ENCODE measurements at places on chromosomes 2 and 18. TPM values are rescaled to one million over a fixed set of nuclear protein-coding genes. Genes with fewer than 3 reads are reported as not detected.

DNA sequence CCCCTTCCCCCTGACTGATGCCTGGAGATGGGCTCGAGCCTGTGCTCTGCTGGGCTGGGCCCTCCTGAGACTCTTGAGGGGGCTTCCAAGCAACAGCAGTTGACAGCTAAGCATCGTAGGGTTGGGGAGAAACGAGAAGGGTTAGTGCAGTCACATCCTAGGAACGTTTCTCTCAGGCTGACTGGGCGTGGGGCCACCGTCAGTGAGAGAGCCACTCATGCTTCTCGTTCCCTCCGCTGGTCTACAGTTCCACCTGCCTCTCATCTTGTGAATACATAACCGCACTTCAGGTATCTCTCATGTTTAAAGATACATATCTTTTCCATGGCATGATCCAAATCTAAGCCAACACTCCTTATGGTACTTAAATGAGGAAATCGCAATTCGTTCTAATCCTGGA lies 66.4 kb downstream of the TRAPPC12 start:
- no peak for DNase-seq

DNA sequence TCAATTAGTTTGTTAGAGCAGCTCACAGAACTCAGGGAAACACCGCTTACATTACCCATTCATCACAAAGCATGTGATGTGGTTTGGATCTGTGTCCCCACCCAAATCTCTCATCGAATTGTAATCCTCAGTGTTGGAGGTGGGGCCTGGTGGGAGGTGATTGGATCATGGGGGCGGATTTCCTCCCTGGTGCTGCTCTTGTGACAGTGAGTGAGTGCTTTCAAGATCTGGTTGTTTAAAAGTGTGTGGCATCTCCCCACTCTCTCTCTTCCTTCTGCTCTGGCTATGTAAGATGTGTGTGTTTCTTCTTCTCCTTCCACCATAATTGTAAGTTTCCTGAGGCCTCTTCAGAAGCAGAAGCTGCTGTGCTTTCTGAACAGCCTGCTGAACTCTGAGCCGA lies 63.5 kb upstream of the AGPS start:
- no peak for DNase-seq

DNA sequence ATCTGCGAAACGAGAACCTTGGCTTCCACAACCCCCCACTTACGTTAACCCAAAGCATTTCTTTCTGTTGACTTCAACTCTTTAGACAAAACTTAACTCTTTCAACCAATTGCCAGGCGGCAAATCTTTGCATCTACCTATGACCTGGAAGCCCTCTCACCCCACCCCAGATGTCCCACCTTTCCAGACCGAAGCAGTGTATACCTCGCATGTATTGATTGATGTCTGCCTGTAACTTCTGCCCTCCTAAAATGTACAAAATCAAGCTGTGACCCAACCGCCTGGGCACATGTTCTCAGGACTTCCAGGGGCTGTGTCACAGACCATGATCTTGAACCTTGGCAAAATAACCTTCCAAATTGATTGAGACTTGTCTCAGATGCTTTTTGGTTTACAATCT lies 12.3 kb downstream of the AQP12B start:
- DNase-seq, result no peak

GRCh38 chr2:176891105-176891504 lies 321.5 kb upstream of the HNRNPA3 start:
- DNase-seq, result no peak

DNA sequence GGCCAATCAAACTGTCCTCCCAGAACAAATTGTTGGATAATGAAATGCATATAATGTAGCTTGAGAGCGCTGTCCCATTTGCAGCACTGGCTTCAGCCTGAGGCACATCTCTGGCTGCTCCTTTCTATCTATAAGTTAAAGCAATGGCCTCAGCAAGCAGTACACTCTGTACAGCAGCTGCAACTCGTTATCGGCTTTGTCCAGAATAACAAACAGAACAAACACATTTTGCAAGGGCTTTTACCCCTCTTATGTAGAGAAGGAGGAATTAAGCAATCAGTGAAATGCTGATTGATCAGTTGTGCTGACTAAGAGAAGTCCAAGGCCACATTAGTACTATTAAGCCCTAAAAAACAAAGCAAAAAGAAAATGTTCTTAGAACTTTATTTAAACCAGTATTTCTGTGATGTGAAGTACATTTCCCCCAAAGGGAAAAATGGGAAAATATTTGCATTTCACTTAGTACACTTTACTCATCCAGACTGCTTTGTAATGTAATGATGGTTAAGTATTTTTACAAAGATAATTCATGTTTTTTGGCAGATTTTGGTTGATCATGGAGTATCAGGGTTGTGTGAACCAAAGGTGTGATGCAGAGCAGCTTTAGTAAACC lies 15.0 kb upstream of the CPS1 start:
- no peak for DNase-seq

DNA sequence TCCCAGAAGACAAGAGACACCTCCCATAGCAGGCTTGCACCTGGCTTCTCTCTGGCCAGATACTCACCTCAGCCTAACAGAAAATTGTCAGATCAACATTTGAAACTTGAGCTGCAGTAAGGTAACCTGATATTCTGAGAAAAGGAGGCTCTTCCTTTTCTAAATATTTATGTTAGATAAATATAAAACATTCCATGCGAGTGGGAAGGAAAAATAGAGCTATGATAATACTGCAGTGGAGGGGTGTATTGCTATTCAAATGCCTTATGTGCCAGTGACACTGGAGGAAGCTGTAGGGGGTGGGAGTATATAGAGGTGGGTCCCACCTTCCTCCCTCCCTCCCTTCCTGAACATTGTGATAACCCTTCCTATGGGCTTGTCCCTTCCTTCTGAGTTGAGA lies 515.5 kb upstream of the CHAC2 start:
- no peak for DNase-seq

- DNase-seq, result no peak
These were observed 18.3 kb downstream of the TRIB2 start for GRCh38 chr2:12734914-12735654.

GRCh38 chr2:58221909-58222308 lies 19.2 kb downstream of the FANCL start:
- DNase-seq, result no peak

DNA sequence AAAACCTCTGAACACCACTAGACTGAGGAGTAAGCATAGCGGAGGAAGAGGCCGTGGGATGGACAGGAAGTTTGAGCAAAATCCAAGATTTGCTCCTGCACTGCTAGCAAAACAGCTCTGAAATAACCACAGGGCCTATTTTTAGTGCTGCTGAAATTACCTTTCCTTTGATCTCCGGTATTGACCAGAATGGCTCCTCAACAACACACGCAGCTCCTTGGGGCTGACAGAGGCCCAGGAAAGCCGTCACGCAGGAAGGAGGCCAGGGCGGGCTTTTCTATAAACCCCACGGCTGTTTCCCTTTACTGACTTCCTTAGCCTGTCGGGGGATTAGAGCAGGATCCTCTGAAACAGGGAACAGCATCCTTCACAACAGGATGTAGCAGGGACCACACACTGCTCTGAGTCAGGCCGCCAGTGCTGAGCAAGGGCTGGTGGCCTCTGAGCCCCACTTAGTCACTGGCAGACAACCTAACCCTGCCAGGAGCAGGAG lies 80.8 kb upstream of the LCLAT1 start:
- no peak for DNase-seq

GRCh38 chr2:60271713-60272112 lies 281.7 kb downstream of the BCL11A start:
- no peak for DNase-seq

DNA sequence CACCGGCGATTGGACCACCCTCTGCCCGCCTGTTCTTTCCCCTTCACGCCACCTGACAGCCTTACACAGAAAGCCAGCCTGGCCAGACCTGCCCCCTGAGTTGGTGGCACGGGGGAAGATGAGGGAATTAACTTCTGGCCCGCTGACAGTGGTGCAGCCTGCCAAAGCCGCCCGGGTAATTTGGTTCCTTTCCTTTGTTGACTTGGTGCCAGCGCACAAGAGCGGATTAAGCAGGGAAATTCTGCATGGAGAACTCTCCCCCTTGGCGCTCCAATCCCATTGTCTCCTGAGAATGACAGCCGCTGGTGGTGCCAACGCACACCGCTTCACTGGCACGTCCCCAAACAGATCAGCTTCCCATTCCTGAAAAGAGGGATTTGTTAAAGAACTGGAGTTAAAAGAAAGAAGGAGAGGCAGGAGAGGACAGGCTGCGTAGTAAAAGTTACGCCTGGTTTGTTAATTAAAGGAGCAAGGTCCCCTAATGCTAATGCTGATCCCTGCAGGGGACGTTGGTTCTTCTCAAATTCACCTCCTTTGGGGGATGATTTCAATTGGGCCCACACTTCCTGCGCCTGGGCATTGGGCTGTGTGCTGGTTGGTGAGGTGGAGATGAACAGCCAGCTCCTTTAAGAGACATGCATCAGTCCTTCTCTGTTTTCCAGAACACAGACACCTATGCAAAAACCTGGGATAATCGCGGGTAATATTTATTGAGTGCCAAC lies 286.8 kb downstream of the MYCN start:
- no peak for DNase-seq

- no peak for DNase-seq
These were observed 372.5 kb downstream of the SATB2 start for GRCh38 chr2:199085261-199085660.

DNA sequence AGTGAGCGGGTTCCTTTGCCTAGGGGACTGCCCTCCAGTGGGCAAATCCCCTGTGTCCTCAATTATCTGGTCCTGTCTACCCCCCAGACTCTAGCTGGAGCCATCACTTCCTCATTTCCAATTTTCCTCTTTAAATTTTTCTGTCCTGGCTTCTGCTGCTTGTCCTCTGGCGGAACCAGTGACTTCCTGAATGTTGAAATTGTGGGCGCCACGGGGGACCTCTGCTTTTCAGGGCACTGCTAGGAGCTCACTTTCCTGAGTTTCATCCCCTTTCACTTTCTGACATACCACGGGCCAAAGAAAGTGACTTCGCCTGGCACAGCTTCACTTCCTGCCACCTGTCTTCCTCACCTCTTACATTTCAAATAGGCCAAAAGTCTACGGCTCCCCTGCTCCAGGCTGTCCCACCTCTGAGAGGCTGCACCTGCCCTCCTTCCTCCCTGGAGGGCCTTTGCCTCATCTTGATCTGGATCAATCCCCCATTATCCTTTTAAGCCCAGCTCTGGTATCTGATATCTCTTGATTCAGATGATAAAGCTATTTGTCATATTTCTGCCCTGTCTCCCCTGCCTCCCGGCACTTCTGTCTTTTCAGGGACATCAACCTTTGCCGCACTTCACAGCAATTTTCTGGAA lies 1.4 kb upstream of the MARCO start:
- no peak for DNase-seq

DNA sequence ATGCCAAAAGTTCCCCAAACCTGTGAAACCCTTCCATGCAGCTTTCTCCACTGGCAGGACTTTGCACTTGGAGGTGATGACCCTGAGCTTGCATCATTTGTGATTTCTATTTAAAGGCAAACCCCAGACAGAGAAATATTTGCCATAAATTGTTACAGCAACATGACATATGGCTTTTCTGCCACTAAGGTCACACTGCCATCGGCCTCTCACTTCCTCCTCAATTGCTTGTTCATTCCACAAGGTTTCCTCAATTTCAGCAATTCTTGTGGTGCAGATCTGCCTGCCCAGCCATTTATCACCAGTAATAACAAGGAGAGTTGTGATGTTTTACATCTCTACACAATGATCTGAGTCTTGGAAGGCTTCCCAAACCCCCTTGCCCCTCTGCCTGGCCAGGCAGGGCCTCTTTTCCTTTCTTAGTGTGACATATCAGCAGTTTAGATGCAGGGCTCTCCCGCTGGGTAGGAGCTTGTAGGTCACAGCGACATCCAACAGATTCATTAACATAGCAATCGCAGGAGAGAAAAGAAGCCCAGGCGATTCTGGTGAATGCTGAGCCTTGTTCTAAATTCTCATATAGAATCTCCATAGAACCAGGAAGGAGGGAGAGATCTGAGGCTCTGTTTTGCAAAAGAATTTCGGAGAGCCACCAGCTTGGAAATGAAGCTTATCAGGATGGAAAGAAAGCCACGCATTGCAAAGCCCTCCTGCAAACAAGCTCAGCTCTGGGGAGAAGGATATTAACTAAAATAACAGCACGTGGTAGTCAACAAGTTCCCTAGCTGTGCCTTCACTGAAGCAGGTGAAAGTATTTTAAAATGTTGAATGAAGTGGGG lies 46.7 kb upstream of the ITGA6 start:
- no peak for DNase-seq

DNA sequence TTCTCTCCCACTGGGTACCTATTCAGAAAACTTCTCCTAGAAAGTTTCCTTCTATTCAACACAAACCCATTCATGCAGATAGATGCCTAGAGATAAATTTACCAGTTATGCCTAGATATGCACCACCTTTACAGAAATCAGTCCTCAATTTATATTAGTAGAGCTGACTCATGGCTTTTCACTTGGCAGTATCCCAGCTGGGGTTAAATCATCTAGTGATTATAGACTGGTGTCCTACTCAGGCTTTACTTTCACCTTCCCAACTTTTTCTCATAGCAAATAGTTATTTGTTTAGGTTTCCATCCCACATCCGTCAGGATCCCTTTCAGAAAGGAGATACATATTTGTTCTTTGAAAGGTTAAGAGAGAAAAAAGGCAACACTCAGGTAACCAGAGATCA lies 124.5 kb downstream of the AQP4 start:
- DNase-seq, result no peak

- DNase-seq, result no peak
These were observed 658.7 kb downstream of the CNTNAP5 start for GRCh38 chr2:124683536-124684428.

- no peak for DNase-seq
These were observed 52.9 kb upstream of the LINC00305 start for GRCh38 chr18:64201781-64202180.

GRCh38 chr2:80893711-80894110 lies 589.2 kb upstream of the LRRTM1 start:
- DNase-seq, result no peak

The CFAP65 gene
- total RNA-seq, result 0.18 TPM

The CYS1 gene
- 9.3 TPM for total RNA-seq

The C2orf92 gene
- total RNA-seq, result 17.7 TPM

The LOXL3 gene
- 9.2 TPM for total RNA-seq

The IL1RN gene
- 15.0 TPM for total RNA-seq

The RDH14 gene
- total RNA-seq, result 19.8 TPM

The BMP10 gene
- total RNA-seq, result not detected

The DHRS9 gene
- 4.9 TPM for total RNA-seq

The UGT1A10 gene
- total RNA-seq, result not detected

The REG3A gene
- 2.3 TPM for total RNA-seq

The AKAIN1 gene
- not detected for total RNA-seq

Measured in sciatic nerve (tissue), 2 donors.